ENCODE measurements at places on chromosomes 4 and X. TPM values are rescaled to one million over a fixed set of nuclear protein-coding genes. Genes with fewer than 3 reads are reported as not detected.

DNA sequence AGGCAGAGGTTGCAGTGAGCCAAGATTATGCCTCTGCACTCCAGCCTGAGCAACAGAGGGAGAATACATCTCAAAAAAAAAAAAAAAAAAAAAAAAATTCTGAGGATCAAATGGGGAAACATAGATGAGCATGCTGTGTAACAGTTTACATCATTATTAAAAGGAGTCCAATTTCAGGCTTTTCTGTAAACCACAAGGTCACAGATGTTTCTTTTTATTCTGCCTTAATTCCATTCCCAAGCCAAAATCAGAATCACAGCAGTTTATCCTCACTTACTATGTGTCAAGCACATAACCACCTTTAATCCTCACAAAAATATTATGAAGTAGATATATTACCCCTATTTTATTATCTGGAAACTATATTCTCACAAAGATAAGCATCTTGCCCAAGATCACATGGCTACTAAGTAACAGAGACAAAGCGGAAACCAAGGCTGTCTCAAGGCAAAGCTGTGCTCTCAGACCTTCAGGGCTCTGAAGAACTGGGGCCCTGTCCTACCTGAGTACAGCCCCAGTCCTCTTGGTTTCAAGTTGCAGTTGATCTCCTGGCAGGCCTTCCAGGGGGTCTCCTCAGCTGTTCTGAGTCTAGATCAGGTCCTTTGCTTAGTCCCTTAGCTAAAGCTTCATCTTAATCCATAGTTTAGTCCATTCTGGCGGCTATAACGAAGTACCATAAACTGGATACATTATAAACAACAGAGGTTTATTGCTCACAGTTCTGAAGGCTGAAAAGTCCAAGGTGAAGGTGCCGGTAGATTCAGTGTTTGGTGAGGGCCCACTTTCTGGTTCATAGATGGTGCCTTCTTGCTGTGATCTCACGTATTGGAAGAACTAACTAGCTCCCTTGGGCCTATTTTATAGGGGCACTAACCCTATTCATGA is 141.3 kb downstream of the PALLD start:
- no peak for DNase-seq

DNA sequence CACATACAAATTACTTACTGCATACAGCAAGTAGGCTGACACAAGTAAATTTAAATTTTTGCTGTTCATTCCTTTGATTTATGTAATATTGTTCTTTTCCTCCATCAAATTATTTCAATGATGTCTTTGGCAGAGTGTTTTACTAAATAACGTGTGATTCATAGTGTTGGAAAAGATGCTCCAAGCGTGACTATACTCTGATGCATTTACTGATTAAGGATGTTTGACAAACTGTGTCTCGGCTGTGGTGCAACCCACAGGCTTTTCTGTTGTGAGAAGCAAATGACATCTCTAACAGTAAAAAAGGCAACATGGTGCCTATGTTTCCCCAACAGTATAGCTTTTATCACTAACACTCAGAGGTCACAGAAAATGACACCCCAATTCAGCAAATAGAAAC is 540.9 kb downstream of the PPP4R3C start:
- DNase-seq = peak; percentile 0

- DNase-seq = peak; percentile 45
These were observed at the start of the genes SATL1 and ZNF711 for GRCh38 chrX:85243761-85244449. SATL1 (minus strand) TSS chrX:85243779; CDS start chrX:85108968, 134,811 bp downstream. ZNF711 (plus strand) TSS chrX:85243991; CDS start chrX:85247573, 3,582 bp downstream.

The PCYT1B gene
- 0.08 TPM for total RNA-seq
